CD4-positive, CD25-positive, alpha-beta regulatory T cell (primary cell): ENCODE measurements at places on chromosomes 13 and 19. TPM values are rescaled to one million over a fixed set of nuclear protein-coding genes. Genes with fewer than 3 reads are reported as not detected.

The TMEM150B gene
- polyA plus RNA-seq: not detected

The SAE1 gene
- 110 TPM for polyA plus RNA-seq

GRCh38 chr13:110475550-110476219, 85.8 kb downstream of the RAB20 start:
- no peak overlapping the region for H3K27ac ChIP-seq
- DNase-seq: no peak
- no peak overlapping the region for H3K4me3 ChIP-seq
- no peaks in the 10 kb centered on the region for H3K36me3 ChIP-seq

The TMEM59L gene
- not detected for polyA plus RNA-seq

DNA sequence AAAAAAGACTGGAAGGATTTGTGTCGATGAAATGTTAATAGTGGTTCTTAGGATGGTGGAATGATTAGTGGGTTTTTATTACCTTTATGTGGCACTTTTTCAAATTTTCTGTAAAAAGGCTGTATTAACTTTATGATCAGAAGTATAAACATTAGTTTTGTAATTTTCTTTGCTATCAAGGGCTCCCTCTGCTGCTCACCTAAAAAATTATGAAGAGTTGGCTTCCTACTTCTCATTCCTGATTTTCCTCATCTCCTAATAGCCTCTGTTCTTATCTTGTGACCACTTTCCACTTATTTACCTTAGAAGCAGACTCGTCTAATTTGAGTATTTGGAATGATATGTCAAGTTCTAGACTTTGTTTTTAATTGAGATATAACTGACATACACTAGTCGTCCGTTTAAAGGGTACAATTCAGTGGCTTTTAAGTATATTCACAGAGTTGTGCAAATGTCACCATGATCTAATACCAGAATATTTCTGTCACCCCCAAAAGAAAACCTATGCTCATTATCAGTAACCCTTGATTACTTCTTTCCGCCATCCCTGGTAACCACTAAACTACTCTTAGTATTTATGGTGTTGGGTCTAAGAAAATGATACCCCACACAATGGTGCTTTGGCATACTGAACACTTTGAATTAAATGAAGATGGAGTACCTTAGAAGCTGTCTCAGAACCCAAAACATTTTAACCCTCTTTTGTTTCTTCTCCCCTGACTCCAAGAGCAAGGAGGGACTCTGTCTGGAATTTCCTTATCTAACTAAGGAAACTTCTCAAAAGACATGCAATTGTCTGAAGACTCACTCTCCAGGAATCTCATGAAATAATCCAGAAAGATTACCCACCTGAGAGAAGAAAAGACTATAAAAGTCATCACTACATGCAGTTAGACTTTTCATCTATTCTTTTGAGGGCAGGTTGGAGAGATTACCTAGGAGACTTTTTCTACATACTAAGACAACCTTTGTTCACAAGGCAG, 311.3 kb downstream of the DLEU7 start:
- H3K27ac ChIP-seq: no peak overlapping the region
- H3K4me1 ChIP-seq: no peaks in the 10 kb centered on the region
- no peaks in the 10 kb centered on the region for H3K27me3 ChIP-seq
- no peak for DNase-seq

DNA sequence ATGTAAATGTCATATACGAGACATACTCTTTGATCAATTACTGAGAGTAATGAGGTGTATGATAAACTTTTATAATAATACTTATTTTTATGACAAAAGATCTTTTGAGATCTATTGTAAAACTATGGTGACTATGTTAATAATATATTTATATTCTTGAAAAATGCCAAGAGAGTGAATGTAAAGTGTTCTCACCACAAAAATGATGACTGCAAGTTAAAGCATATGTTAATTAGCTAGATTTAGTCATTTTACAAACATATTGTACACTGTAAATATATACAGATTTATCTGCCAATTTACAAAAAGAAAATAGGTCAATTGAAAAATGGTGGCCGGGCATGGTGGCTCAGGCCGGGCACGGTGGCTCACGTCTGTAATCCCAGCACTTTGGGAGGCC, 81.0 kb downstream of the GPC6 start:
- no peaks in the 10 kb centered on the region for H3K4me1 ChIP-seq
- no peaks in the 10 kb centered on the region for H3K36me3 ChIP-seq
- DNase-seq: no peak
- no peak overlapping the region for H3K27ac ChIP-seq

The C3 gene
- polyA plus RNA-seq: not detected

GRCh38 chr13:93226623-93227279, at the start of gene GPC6:
Gene GPC6, plus strand, starts transcription at chr13:93226807.
- no peak for DNase-seq
- H3K4me3 ChIP-seq: no peak within 1 kb of the TSS
- no peak within 1 kb of the TSS for H3K27ac ChIP-seq
- no peaks in the 10 kb centered on the region for H3K4me1 ChIP-seq
- H3K36me3 ChIP-seq: no peaks in the 10 kb centered on the region

The ZNF534 gene
- polyA plus RNA-seq: not detected

GRCh38 chr13:38321654-38322053, 28.0 kb upstream of the UFM1 start:
- H3K4me1 ChIP-seq: no peaks in the 10 kb centered on the region
- DNase-seq: no peak
- no peaks in the 10 kb centered on the region for H3K36me3 ChIP-seq
- peaks cover 2% of the 10 kb centered on the region for H3K27me3 ChIP-seq
- H3K27ac ChIP-seq: no peak overlapping the region

- H3K27me3 ChIP-seq: no peaks in the 10 kb centered on the region
- no peak overlapping the region for H3K27ac ChIP-seq
- H3K36me3 ChIP-seq: no peaks in the 10 kb centered on the region
These were observed 20.5 kb upstream of the CACNG8 start for GRCh38 chr19:53942001-53942786.

GRCh38 chr13:73167028-73167820, 108.4 kb downstream of the KLF5 start:
- no peaks in the 10 kb centered on the region for H3K36me3 ChIP-seq
- no peak overlapping the region for H3K27ac ChIP-seq
- DNase-seq: no peak
- no peaks in the 10 kb centered on the region for H3K27me3 ChIP-seq
- no peak overlapping the region for H3K4me3 ChIP-seq
- no peaks in the 10 kb centered on the region for H3K4me1 ChIP-seq

DNA sequence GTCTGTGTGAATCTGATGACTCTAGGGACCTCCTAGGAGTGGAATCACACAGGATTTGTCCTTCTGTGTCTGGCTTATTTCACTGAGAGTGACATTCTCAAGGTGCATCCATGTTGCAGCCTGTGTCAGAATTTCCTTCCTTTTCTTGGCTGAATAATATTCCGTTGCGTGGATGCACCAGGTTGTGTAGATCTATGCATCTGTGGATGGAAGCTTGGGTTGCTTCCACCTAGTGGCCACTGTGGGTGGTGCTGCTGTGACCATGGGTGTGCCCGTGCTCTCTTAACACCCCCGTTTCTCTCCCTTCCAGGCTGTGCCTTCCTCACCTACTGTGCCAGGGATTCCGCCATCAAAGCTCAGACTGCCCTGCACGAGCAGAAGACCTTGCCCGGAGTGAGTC, 26.2 kb downstream of the CELF5 start:
- H3K4me3 ChIP-seq: no peak overlapping the region
- peak; percentile 27 for DNase-seq
- no peaks in the 10 kb centered on the region for H3K36me3 ChIP-seq

DNA sequence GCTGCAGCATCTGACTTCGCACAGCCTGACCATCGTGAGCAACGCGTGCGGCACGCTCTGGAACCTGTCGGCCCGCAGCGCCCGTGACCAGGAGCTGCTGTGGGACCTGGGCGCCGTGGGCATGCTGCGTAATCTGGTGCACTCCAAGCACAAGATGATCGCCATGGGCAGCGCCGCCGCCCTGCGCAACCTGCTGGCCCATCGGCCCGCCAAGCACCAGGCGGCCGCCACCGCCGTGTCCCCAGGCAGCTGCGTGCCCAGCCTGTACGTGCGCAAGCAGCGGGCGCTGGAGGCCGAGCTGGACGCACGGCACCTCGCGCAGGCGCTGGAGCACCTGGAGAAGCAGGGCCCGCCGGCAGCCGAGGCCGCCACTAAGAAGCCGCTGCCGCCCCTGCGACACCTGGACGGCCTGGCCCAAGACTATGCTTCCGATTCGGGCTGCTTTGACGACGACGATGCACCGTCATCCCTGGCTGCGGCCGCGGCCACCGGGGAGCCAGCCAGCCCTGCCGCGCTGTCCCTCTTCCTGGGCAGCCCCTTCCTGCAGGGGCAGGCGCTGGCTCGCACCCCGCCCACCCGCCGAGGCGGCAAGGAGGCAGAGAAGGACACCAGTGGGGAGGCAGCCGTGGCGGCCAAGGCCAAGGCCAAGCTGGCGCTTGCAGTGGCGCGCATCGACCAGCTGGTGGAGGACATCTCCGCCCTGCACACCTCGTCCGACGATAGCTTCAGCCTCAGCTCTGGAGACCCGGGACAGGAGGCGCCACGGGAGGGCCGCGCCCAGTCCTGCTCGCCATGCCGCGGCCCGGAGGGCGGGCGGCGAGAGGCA, 13.6 kb downstream of the C19orf25 start:
- no peak overlapping the region for H3K4me3 ChIP-seq
- no peaks in the 10 kb centered on the region for H3K27me3 ChIP-seq
- peaks cover 41% of the 10 kb centered on the region for H3K4me1 ChIP-seq
- H3K36me3 ChIP-seq: peaks cover 4% of the 10 kb centered on the region

DNA sequence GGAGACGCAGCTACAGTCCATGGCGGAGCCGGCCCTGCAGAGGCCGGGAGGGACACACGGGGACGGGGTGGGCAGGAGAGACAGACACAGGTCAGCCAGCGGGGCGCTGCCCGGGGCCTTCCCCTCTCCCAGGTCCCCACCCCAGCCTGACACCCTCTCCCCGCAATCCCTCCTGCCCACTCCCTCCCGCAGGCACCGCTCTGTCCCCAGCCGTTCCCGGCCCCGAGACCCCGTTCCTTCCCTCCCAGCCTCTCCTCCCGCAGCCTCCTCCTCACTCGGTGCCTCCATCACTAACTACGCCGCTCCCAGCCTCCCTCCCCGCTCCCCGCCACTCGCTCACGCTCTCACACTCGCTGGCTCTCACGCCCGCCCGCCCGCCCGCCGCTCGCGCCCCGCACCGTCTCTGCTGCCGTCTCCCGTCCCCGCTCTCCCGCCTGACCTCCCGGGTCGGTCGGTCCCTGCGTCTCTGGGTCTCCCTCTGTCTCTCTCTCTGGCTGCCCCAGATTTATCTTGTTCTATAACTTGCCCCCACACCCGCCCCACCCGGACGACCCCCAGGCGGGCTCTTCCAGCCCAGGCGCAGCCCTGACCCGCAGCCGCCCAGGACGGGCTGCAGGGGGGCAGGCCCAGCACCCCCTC, 15.2 kb downstream of the ERFL start:
- peaks cover 37% of the 10 kb centered on the region for H3K4me1 ChIP-seq
- no peaks in the 10 kb centered on the region for H3K36me3 ChIP-seq
- no peak overlapping the region for H3K27ac ChIP-seq
- H3K27me3 ChIP-seq: peaks cover 19% of the 10 kb centered on the region
- no peak overlapping the region for H3K4me3 ChIP-seq
- DNase-seq: no peak

GRCh38 chr13:57629391-57629804, 2.1 kb upstream of the PCDH17 start:
- no peak for DNase-seq
- H3K36me3 ChIP-seq: no peaks in the 10 kb centered on the region
- no peak overlapping the region for H3K4me3 ChIP-seq

DNA sequence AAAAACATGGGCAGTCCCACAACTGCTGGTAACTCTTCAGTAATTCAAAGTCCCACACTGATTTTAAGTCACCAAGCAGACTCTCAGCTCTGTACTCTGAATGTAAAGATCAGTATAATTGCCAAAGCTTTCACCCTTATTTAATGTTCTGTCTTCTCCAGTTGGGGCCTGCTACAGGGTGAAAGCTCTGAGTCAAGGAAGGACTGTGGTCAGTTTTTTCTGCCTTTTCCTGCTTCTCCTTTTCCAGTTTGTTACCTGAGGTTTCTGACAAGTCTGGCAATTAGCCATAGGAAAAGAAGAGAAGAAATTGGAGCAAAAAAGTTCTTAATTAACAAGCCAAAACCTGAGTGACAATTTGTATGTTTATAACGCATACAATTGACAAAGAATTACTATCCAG, 279.3 kb downstream of the RBM26 start:
- no peak for DNase-seq
- H3K4me3 ChIP-seq: no peak overlapping the region
- H3K4me1 ChIP-seq: no peaks in the 10 kb centered on the region
- H3K27me3 ChIP-seq: no peaks in the 10 kb centered on the region
- H3K27ac ChIP-seq: no peak overlapping the region

DNA sequence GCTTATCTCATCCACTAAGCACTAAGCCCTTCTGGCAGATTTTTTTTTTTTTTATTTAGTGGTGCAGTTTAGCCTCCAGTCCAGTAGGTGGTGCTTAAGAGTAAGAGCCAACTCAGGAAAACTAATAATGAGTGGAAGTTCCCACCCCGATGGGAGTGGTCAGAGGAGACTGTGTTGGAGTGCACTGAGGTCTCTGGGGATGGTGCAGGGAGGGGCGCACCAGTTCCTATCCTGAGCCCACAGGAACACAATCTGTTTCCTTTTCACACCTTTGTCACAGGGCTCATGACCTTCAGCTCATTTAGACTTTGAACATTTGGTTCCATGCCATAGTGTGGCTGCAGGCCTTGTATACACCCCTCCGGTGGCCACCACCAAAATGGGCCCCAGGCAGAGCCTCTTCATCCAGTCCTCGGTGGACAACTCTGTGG, 367.4 kb downstream of the SPRY2 start:
- H3K4me3 ChIP-seq: no peak overlapping the region
- no peaks in the 10 kb centered on the region for H3K4me1 ChIP-seq
- DNase-seq: no peak
- no peaks in the 10 kb centered on the region for H3K27me3 ChIP-seq
- H3K36me3 ChIP-seq: no peaks in the 10 kb centered on the region
- no peak overlapping the region for H3K27ac ChIP-seq

GRCh38 chr13:43110036-43110435, 86.7 kb downstream of the DNAJC15 start:
- H3K4me3 ChIP-seq: no peak overlapping the region
- no peak for DNase-seq
- peaks cover 1% of the 10 kb centered on the region for H3K36me3 ChIP-seq
- no peaks in the 10 kb centered on the region for H3K4me1 ChIP-seq
- H3K27me3 ChIP-seq: no peaks in the 10 kb centered on the region

DNA sequence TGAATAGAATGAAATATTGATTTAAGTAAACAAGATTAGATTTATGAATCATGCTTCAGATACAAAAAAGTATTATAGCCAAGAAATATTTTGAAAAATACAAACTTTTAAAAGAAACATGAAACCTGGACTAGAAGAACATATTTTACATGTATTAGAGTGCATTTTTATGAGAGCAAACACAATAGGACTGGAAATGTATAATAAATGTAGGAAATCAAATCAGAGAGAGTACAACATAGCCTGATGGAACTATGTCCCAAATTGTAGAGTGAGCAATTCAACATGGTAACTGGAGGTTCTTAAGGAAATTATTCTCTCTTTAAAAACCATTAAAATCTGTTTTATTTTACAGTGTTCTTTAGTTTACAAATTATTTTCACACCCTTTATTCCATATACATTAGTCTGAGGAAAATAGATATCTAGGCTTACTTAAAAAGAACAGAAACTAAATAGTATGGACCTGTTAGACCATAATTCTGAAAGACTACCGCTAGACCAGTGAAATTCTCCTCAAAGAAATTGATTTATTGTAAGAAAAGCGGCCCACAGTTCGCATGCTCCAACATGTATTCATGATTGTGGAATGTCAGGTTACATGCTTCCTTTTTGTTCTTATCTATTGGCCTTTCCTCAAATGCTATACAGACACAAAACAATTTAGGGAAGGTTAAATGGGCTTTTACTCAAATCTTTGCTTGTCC, 1526.5 kb upstream of the SLC10A2 start:
- H3K36me3 ChIP-seq: no peaks in the 10 kb centered on the region
- no peaks in the 10 kb centered on the region for H3K4me1 ChIP-seq

- no peak overlapping the region for H3K4me3 ChIP-seq
- no peak for DNase-seq
- no peaks in the 10 kb centered on the region for H3K4me1 ChIP-seq
- H3K27ac ChIP-seq: no peak overlapping the region
These were observed 727.7 kb downstream of the UQCRFS1 start for GRCh38 chr19:28485292-28485691.

The IL4I1 gene
- polyA plus RNA-seq: 0.20 TPM
